Gastroesophageal sphincter (tissue), 4 donors: ENCODE measurements at places on chromosomes 1 and 21. TPM values are rescaled to one million over a fixed set of nuclear protein-coding genes. Genes with fewer than 3 reads are reported as not detected.

DNA sequence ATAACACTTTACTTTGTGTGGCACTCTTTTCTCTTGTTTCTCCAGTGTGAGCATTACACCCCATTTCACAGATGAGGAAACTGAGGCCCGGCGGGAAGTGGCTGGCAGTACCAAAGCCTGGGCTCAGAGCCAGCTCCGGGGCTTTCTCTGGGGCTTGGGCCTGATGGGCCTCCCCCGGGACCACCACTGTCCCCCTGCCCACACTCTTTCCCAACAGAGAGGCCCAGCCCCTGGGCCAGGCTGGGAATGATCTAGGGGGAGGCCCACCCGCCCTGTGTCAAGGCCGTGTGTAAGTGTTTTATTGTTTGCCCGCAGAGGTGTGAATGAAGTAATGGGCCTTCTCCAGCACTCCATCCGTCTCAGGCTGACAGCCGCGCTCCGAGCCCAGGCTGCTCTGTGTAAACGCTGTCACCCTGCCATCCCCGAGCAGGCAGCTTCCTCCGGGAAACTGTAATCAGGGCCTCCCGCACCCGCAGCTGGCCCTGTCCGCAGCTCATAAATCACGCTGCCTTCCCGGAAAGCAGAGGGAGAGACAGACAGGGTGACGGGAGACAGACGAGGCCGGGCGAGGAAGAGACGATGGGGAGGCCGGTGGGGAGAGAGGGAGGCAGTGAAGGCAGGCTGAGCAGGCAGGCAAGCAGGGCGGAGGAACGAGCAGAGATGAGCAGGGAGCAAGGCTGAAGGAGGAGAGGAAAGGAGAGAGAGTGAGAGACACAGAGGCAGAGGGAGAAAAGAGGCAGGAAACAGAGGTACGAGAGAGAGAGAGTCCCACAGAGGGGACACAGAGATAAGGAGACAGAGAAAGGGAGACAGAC is 109.7 kb upstream of the ZBTB40 start:
- ATAC-seq = peak; percentile 75

Gene LMX1A
- 0.72 TPM for total RNA-seq

Gene KRTAP26-1
- total RNA-seq = not detected

- no peak for ATAC-seq
Measured at GRCh38 chr1:220007438-220007837, 38.9 kb downstream of the EPRS1 start.

DNA sequence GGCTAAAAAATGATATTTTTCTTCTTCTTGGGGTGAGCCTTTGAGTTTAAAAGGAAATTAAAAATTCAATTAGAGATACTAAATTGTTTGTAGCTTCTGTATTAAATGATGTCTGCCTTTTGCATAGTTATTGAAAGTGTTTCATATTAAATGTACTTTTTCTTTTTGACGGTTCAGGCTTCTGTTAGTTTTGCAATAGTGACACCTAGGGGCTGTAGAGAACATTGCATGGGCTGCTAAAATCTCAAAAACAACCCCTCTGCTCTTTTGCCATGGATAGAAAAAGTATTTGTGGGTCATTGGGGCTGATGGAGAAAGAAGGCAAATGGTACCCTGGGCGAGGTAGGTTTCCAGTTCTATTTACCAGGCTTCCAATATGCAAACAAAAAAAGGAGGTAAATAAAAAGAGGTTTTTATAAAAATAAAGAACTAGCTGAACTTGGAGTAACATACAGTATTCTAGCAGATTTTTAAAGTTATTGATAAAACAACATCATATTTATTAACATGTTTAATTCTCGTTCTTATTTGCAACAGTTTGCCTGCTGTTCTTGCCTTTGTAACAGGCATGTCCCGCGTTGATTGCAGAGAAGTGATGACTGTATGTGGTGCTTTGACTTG is 115.4 kb upstream of the HOOK1 start:
- peak; percentile 20 for ATAC-seq

Gene POMGNT1
- total RNA-seq = 43.2 TPM

Gene CCDC27
- total RNA-seq = not detected

- ATAC-seq = no peak
Measured at GRCh38 chr1:172003766-172004530, 162.7 kb downstream of the DNM3 start.

- no peak for ATAC-seq
Measured at GRCh38 chr21:35529171-35529863, 480.2 kb upstream of the RUNX1 start.

Gene FCRLB
- total RNA-seq = 0.23 TPM

DNA sequence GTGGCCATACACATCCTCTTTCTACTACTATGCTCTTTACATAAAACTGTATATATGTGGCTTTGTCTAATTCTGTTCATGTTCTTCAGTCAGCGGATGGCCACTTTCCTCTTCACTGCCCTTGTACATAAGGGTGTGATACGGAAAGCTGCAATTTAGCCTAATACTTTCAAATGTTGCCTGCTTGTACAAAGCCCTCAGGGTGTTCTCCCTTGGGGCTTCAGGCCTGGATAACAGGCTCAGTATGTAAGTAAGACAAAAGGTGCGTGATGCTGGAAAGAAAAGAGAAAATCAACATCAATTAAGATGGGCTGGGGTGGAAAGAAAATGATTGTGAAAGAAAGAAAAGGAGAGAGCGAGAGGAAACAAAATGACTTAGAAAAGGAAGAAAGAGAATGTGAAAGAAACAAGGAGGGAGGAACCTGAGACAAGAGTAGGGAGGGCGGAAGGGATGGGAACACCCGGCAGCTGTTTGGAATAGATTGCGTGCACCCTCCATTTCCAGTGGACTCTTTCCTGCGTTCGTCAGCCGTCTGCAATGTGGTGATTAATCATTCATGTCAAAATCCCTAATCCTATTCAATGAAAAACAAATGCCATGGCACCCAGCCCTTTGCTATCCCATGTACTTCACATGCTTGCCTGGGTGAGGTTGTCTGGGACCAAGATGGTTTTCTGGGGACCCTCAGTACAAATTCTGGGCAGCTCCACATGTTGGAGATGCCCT is 553.6 kb downstream of the NUF2 start:
- ATAC-seq = peak; percentile 90

Gene PITHD1
- 60.6 TPM for total RNA-seq

DNA sequence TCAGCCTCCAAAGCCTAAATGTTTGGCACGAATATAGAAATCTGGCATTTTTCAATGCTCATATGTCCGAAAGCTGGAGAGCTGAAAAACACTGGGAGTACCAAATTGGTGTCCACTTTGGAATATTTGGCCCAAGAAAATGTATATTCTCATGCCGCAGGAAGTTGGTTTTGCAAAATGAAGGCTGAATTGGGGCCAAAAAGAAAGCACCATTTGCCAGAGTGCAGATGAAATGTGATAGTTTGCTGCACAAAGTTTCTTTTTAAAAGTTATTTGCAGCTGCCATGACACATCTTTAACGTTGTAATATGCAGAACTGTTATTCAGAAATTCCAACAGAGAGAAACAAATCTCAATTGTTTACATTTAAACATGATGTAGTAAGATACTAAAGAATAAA is 124.2 kb upstream of the LYPLAL1 start:
- ATAC-seq = no peak

GRCh38 chr1:85824066-85824840 is 116.0 kb upstream of the ZNHIT6 start:
- no peak for ATAC-seq

DNA sequence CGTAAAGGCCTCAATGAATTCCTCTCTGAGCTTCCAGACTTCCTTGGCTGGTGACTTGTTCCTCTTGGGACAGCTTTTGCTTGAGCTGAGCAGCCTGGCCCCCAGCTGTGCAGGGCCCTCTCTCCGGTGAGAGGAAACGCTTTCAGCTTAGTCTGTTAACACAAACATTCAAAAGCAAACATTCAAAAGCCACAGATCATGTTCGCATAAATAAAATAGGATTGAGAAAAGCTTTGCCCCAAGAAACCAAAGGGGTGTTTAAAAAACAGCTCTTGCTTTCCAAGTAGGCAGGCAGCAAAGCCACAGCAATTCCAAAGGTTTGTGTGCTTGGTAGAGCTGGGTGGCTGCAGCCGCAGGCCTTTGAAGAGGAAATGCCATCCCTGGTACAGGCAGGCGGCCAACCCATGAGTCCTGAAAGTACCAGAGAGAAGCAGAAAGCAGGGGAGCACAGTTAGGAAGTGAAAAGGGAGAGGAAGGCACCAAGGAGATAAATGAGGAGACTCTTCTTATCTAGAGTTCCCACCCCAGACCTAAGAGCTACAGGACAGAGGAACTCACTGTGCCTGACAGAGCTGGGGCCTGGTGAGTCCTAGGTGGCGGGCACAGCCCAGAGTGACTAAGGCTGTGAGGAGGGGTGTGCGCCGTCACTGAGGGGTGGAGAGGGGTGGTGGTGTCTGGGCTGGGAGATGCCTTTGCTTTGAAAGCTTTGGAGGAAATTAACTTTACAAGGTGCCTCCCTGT is 48.4 kb downstream of the CCN1 start:
- ATAC-seq = peak; percentile 53

Gene OR2T35
- not detected for total RNA-seq

DNA sequence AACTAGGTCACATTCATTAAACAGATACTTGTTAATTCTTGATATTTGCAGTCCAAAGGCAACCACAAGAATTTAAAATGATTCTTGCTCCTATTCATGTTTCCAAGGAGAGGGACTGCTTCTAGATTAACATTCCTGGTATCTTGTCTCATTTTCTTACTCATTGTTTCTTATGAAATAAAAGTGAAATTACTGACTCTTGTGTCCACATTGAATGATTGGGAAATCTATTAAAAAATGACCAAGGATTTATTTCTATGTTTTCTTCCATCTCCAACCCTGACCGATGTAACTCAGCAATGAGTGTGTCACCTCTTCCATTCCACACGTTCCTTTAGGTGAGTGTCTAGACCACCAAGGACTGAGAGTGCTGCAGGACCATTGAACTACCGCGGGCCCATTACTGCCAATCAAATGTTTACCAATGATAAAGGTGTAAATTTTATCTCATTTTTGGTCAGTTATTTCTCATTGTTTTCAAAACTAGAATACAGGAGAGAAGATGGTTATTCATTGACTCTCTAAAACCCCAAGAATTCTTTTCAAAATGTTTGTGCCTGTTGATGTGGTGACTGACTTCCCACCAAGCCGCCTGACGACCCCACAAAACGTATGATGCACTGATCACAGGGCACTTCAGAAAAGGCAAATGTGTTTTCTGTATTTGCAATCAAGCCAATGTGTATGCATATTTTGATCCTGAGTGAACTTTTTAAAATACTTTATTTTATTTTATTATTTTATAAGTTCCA is 414.6 kb upstream of the PTBP2 start:
- peak; percentile 58 for ATAC-seq

Gene RIMKLA
- 7.0 TPM for total RNA-seq

Gene PDPN
- total RNA-seq = 20.1 TPM

- ATAC-seq = no peak
Measured at GRCh38 chr1:27940297-27940696, 5.5 kb downstream of the SMPDL3B start.

DNA sequence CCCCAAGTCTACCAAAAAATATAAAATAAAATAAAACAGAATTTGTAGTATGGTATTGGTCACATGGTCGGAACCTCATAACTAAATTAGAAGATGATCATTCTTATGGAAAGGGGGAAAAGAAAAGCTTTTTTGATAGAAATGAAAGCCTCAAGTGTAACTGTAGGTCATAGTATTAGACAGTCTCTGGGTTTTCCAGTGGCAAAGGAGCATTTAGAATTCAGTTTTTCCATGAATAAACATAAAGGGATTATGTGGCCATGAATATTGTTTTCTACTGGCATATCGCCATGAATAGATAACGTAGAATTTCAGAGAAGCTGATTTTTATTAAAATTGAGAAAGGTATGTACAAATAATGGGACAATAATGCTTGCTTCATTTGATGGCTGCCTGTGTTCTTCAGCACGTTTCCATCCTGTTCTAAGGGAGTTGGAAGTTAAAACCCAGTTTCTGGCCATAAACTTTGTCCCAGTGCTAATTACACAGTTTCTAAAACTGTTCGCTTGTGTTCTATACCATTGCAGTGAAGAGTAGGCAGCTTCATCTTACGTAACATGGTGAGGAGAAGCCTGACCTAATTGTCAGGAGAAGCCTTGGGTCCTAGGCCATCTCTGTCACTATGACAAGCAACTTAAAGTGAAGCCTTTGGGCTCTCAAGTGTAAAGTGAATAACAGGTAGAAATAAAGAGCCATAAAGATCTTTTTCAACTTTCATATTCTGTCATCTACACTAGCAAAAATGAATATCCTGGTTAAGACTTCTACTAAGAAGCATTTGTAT is 70.5 kb upstream of the PGD start:
- ATAC-seq = no peak

DNA sequence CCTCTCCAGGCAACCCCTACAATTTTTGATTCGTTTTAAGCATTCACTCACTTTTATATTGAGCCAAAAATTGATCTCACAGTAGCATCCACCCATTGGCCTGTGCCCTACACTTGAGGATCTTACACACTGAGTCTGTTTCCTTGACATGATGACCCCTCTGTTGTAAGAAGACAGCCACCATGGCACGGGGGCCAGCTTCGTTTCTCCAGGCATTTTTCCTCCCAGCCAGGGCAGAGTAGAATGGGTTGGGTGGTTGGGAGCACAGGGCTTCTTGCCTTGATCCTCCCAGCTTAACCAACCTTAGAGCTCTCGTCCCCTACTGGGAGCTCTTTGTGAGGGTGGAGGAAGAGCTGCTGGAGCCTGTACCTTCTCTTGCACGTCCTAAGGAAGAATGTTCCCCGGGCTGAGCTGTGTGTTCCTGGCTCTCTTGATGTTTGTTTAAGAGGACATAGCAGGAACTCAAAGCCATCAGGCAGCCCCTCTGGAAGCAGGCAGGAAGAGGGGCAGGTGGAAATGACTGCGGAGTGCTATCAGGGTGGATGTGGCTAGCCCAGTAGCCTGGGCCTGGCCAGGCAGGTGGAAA is 213.2 kb upstream of the TMEM51 start:
- ATAC-seq = no peak

DNA sequence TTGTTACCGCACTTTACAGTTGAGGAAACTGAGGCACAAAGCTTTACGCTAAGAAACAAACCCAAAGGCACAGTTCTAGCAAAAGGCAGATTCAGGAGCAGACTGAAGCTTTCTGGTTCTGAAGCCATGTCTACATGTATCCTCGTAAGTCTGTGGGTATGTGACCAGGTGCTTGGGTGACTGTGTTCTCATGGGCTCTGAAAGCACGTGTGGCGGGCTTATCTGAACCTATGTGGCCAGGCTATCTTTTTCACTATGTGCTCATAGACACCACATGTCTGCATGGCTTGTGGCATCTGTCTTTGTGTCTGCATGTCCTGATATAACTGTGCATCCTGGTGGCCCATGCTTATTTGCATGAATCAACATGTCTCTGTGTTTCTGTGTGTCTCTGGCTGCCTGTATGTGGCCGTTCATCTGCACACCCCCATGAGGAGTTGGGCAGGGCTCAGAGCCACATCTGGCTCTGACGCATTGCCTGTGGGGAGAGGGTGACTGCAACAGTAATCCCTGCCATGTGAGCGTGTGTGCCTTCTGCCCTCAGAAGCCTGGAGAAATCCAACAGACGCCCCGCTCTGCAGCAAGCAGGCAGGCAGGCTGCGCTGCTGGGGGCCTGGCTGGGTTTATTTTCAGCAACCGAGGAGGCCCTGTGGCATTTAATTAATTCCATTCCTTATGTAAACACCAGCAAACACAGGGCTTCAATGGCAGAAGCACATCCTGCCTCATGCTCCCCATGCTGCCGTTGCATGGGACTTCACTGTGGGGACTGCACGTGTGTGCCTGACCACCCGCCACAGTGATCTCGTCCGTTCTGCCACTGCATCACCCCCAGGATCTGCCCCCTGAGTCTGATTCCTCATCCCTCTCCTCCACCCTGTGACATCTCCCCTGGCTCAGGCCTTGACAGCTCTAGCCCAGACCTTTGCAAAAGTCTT is 115.4 kb downstream of the TRABD2B start:
- no peak for ATAC-seq

GRCh38 chr21:32070676-32071330 is 198.0 kb downstream of the HUNK start:
- no peak for ATAC-seq
